ENCODE measurements at places on chromosomes 7 and 10.
A peak's percentile ranks its signal among the peaks of the same experiment; 100 is the strongest.

GRCh38 chr10:44512431-44513022 is 127.6 kb upstream of the CXCL12 start:
- no peak for DNase-seq

GRCh38 chr7:46153951-46154787 is 233.1 kb upstream of the IGFBP3 start:
- DNase-seq, result no peak

DNA sequence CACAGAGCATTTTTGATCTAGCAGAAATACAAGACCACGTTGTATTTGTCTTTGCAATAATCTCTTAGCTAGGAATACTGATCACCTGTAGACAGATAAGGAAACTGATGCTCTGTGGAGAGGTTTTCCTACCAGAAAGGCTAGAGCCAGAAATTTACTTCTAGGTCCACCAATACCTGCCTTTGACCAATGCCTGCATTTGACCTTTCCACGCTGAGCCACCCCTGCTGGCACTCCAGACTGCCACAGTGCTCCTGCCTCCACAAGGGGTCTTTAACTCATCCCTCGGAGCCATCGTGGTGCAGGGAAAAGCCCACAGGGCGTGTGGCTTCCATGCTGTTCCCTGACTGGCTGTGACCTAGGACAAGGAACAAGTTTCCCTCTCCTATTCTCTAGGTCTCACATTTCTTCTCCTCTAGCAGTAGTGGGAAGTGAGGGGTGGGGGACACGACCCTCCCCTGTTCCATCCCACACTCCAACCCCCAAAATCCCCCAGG is 1.5 kb upstream of the ELN start:
- no peak for DNase-seq

DNA sequence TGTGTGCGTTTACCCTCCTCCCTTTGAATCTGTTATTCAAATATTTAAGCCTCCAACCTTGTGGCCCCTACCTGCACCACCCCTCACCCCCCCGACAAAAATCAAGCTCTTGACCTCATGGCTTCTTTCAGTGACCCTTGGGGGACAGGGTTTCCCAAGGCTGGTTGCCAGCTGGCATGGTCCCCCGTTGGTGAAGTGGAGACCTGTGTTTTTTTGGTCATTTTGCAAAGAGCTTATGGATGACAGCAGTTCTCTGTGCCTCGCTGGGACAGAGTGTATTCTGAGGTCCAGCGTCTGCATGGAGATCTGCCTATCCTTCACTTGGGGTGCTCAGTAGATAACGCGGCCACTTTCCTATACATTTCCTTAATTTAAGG is 111.0 kb downstream of the TCF7L2 start:
- no peak for DNase-seq

DNA sequence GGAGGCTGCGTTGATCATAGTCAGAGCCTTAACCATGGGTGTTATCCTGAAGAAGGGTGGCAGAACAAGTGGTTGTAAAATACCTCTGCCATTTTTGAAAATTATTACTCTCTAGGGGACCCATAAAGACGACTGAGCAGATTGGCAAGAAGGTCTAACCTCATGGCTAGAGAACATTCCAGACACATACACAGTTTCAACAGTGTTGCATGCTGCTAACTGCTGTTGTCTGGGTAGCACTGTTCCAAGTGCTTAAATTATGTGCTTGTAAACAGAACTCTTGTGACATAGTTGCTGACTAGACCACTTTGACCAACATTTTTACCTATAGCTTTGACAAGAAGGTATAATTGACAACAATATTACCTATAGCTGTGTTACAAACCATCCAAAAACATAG is 46.1 kb upstream of the FOXP2 start:
- no peak for DNase-seq

DNA sequence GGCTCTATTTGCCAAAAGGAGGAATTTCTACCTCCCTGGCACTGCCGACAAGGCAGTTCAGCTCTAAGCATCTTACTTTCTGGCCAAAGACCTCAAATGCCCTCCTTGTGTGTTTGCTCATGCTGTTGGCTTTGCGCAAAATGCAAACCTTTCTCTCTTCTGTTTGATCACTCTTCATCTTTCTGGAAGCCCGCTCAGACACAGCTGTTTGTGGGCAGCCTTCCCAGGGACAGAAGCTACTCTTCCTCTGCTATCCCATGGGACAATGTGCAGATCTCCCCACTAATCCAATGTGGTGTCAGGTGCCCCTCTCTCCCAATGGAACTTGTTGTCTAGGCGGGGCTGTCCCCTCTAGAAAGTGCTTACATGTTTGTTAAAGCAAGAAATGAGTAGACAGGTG is 278.7 kb downstream of the CCSER2 start:
- DNase-seq, result no peak

- no peak for DNase-seq
Measured at GRCh38 chr7:150980663-150981062, 2.5 kb upstream of the KCNH2 start.

- DNase-seq, result no peak
Measured at GRCh38 chr7:98119256-98119918, 12.7 kb downstream of the LMTK2 start.

- DNase-seq, result no peak
Measured at GRCh38 chr10:78752221-78752620, 316.5 kb upstream of the ZMIZ1 start.

DNA sequence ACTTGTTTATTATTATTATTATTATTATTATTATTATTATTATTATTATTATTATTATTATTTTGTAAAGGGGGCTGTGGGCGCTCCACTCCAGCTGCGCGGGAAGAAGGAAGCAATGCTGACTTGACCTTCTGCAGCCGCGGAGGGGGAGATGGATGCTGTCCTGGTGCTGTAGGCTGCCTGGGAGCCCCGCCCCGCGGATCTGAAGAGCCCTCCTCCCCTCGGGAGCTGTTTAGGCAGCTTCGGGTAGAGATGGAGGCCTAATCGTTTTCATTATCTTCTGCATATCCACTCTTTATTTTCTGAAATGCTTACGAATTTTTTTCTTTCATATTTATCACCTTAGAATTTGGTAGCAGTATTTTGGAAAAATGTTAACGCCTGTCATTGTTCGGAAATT is 101.2 kb upstream of the KLF6 start:
- DNase-seq, result no peak

- no peak for DNase-seq
Measured at GRCh38 chr7:117230276-117231046, 92.4 kb downstream of the WNT2 start.

GRCh38 chr7:22181663-22182062 is 175.3 kb downstream of the RAPGEF5 start:
- no peak for DNase-seq

- peak; percentile 19 for DNase-seq
Measured at GRCh38 chr7:35424869-35425495, 171.1 kb upstream of the TBX20 start.

DNA sequence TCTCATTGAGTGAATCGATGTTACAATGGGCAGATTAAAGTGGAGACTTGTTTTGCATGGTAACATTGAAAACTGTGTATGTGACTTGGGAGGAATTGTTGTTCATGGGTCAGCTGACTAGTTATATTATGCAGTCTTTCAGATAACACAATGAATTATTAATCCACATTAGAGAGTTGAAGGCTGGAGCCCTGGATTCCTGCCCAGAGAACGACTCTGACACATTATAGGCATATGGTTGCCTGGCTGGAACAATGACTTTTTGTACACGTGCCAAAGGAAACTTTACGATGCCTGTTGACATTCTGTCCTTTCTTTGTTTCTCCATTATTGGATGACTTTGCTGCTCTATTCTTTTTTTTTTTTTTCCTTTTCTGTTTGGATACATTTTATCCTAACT is 52.3 kb upstream of the TMEM229A start:
- no peak for DNase-seq

GRCh38 chr10:6473901-6474370 is 106.1 kb downstream of the PRKCQ start:
- no peak for DNase-seq

DNA sequence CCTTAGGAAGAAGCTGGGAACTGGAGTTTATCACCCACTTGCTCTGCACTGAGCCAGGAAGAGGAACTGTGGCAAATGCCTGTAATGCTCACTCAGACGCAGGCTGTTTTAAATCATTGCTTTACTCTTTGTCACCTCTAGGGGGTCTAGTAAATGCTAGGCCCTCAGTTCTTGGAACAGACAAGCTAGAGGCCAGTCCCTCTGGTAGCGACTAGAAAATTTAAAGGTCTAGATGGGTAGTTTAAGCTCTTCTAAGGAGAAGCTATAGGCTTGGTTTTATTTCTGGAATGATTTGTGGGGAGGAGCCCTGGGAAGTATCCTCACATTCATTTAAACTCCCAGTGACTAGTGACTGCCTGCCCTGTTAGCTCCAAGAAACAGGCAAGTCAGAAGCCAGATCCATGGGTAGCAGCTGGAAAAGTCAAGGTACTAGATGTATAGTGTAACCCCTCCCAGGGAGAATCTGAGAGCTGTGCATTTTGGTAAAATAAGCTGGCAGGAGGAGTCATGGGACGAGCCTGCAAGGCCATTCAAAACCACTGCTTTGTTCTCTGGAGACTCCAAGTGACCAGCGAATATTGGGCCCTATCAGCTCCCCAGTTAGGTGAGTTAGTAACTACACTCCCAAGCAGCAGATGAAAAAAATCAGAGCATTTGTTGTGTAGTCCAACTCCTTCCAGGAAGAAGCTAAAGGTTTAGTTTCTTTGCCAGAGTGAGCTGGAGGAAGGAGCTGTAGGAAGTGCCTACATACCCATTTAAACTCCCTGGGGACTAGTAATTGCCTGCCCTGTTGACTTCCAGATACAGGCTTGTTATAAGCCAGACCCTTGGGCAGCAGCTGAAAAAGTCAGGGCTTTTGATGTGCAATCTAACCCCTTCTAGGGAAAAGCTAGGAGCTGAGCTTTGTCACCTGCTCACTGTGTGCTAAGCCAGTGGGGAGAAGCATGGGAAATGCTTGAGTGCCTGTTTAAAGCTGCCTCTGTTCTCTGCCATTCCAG is 68.9 kb downstream of the DYNC1I1 start:
- DNase-seq, result no peak

DNA sequence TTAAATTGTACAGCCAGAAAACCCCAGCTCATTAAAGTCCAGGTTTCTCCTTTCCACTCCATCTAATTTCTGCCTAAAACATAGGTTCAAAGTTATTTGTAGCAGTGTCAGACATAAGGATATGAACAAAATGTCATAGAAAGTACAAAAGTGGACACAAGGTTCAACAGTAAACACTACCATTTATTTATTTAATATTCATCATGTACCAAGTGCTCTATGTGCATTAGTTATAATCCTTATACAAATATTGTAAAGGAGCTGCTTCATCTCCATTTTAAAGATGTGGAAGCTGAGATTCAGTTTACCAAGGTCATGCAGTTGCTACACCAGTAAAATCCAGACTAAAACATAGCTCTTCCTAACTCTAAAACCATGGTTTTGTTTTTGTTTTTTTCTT is 52.0 kb upstream of the CDK1 start:
- no peak for DNase-seq

DNA sequence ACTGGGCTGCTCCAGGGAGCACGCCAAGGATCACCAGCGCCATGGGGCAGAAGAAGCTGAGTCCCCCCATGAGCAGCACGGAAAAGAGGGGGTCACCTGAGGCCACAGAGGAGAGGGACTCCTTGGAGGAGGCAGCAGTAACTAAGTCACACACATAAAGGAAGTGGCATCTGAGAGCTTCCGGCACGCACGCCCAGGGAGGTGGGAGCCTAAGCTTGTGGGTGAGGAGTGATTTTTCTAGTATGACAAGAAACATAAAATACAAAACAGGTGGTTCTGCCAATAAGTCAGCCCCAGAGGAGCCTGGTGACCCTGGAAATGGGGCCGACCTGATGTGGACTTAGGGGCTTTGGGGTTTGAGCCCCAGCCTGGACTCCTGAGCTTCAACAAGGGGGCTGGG is 60.8 kb downstream of the CARD11 start:
- DNase-seq, result peak; percentile 53

DNA sequence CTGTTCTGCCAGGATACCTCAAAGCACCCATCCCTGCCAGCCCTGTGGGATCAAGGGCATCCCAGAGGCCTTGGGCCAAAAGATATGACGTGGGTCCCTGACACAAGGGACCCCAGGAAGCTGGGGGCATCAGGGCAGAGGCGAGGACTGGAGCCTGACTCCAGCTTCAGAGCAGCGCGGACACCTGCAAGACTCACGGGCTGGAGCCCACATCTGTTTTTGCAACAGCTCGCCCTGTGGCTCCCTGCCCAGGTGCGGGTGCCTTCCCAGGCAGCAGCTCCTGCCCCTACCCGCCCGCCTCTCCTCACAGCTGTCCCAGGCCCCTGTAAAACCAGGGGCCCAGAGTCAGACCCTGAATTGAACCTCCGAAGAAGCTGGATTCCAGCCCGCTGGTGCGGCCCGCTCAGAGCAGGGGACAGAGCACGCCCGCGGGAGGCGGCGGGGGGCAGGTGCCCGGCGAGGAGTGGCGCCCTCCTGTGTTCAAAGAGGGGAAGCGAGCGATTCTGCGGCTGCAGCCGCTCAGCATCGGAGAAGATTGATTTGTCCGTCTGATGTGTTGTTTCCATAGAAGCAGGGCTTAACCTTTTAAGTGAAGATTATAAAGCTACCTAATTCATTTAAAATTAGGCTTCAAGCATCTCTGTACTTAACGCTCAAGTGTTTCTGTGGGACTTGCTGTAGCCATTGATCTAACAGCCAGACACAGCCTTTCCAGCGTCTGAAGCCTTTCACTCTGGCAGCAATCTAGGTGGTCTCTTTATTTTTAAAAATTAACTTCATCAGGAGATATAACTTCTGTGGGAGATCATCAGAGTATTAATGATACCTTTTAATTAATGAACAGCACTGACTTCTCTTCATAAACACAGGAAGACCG is 88.4 kb downstream of the BEND7 start:
- DNase-seq, result peak; percentile 29

DNA sequence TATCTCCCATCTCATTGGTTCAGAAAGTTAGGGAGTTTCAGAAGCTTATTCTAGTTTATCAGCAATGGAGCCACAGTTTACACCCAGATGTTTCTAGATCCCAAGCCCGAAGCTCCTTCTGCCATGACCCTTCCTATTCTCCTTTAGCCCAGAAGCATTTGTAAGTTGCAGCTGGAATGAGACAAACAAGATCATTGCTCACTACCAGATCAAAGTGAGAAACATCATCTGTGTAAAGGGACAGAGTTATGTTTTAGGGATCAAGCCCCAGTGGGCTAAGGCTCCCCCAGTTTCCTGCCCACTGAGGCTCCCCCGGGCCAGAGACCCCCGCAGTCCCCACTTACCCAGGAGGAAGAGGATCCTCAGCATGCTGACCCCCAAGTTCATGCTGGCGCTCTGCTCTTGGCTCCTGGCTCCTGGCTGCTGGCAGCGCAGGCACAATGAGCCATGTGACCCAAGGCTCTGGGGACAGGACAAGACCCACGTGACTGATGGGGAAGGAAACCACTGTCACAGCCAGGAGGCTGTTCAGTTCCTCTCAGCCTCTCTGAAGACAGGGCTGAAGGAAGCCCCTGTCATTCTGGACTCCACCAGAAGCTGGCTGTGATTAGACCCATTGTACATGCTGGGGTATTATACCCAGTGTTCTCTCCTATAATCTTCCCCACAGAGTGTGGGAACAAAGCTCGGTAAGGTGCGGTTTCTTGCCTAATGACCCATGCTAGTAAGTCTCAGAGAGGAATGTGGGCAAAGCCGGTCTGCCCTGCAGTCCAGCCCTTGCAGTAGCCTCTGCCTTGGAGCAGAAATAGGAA is at the start of gene TMEM273:
Gene TMEM273 (minus strand): TSS at position 442 of the 812 bp plus-strand sequence. CDS start 55 bp downstream, at position 387.
- no peak for DNase-seq

DNA sequence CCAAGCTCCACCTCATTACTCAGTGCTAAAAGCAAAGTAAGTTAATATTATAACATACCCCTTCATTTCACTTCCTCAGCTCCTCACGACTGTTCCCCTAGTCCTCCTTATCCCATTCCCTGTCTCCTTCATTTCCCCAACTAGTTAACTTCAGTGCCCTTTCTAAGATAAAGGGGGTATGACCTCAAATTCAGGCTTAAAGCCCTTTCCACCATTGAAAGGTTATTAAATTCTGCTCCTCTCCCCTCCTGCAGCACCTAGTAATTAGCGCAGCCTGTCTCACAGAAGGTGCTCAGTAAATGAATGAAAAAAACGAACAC is 1.0 kb downstream of the CRPPA start:
- no peak for DNase-seq
